ENCODE measurements at places on chromosomes 13 and 19.

DNA sequence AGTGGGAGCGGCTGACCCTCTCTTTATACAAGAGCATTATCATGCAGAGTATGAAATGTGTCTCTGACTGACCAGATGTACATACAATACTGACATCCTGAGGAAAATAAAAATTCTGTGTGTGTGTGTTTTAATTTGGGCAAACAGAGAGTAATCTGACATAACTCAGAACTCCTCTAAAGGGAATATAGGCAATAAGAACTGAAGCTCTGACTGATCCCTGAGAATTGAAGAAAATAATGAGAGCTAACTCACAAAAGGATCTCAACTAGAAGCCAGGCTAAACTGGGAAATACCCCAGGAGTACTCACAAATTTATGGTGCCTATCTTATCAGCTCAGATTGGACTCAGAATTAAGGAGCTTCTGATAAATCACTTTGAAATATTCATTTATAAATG is 539.9 kb downstream of the OLFM4 start:
- no peak for DNase-seq

DNA sequence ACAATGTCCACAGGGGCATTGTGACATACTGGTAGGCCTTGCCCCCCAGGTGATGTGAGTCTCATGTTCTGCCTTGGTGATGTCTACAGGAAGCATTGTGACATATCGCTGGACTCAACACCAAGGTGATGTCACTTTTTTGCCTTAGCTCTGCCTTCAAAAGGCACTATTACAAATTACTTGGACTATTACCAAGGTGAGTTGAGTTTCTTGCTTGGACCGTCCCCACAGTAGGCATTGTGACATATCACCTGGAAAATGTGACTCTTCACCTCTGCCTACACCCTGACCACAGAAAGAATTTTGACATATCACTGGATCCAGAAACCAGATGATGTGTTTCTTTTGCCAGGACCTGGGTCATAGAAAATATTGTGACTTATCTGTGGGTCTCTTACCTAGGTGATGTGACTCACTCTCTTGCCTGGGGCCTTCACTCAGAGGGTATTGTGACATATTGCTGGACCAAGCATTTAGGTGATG is 60.6 kb upstream of the ZNF724 start:
- no peak for DNase-seq

DNA sequence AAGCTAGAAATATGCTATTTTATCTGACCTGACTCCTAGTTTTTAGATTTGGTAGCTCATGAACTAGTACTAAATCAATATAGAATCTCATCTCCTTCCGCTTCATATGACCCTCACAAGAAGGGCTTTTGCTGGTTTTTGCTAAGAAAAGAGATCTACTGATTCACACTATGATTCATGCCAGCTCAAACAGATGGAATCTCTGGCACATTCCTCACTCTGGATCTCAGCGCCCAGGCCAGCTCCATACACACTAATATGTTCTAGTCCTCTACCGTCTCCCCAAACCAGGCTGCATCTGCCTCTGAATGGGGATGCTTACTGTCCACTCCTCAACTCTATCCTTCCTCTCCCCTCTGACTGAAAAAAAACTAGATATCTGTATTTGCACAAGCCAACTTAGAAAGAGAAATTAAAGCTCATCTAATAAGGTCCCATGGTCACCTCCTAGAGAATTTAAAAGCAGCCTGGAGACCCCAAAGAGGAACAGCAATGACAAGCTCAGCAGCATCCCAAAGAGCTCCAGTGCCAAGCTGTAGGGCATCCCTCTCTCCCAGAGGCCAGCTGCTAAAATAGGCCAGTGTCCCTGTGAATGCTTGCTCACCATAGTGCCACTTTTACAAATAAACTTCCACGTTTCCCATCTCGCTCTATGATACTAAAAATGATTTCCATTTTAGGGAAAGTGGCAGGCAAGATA is 74.9 kb downstream of the LHFPL6 start:
- DNase-seq, result no peak

DNA sequence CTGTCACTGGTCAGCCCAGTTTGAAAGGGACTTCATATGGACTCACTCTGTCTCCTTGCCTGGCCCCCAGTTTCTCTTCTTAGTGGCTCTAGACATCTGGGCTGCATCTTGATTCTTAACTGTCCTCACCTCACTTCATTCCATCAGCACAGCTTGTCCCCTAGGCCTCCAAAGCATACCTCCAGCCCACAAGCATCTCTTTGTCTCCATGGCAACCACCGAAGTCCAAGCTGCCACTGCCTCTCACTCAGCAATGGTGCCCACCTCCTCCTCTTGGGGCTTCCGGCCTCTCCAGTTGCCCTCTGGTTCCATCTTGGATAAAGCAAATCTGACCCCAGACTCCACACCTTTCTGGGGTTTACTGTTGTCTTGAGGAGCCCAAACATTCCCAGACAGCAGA is 9.9 kb upstream of the KLHL26 start:
- DNase-seq, result no peak

DNA sequence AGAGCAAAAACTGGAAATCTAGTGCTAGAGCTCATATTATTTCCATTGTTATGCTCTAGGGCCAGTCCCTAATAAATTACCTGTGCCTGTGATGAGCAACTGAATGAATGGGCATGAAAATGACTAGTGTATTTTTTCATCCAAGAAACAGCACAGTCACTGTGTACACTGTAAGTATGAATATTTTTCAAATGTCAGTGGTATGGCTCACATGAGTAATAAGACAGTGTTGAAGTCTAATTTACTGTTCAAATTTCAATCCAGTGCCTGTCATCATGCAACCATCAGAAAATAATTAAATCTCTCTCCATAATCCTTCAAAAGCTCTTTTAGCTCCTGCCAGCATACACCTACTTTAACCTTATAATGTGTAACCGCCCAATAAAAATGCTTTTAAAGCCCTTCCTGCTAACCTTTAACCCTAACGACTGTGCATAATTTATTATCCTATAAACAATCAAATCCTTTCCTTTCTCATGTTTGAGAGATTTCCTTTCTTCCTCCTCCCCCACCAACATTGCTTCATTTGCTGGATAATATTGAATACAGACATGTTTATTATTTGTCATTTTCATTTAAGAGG is 378.3 kb downstream of the GPC5 start:
- DNase-seq, result no peak

GRCh38 chr13:50126263-50126992 is 111.2 kb downstream of the KCNRG start:
- DNase-seq, result no peak

GRCh38 chr13:28584873-28585381 is 74.0 kb upstream of the POMP start:
- no peak for DNase-seq

DNA sequence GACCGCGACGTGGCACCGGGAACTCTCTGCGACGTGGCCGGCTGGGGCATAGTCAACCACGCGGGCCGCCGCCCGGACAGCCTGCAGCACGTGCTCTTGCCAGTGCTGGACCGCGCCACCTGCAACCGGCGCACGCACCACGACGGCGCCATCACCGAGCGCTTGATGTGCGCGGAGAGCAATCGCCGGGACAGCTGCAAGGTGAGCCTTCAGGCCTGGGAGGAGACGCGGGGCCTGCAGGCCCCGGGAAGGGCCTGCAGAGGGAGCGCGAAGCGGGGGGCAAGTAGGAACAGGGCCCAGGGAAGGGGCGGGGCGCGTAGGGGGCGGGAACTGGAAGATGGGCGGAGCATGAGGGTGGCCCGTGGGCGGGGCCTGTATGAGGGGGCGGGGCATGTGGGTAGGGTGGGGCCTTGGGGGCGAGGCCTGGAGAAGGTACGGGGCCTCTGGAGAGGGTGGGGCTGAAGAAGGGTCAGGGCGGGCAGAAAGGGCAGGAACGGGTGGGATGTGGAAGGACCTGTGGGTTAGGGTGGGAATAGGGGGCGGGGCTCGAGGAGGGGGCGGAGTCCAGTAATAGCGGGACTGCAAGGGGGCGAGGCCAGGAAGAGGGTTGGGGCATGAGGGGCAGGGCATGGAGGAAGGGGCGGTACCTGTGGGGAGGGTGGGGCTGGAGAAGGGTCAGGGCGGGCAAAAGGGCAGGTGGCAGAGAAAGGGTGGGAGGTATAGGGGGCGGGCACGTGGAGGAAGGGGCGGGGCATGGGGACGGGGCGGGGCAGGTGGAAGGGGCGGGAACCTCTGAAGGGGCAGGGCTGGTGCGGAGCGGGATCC is 2.5 kb downstream of the CFD start:
- DNase-seq, result peak; percentile 51

GRCh38 chr13:56515441-56515840 is 625.3 kb upstream of the PRR20A start:
- DNase-seq, result no peak

DNA sequence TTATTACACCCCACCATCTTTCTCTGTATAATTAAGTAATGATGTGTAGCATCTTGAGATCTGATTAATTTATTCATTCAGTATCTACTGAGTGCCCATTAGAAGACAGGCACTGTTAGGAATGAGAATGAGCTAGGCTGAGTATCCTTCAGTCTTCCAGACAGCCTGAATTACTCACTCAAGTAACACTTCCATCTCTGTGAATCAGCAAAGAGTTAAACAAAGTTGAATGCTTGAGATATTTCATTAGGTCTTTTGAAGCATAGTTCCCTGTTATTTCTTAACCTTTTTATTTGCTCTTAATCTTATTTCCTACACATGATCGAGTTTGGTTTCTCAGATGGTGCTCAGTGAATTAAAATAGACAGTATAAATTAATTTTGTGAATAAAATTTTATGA is 413.7 kb downstream of the DCT start:
- no peak for DNase-seq

GRCh38 chr13:46751811-46752635 is 44.9 kb downstream of the ESD start:
- peak; percentile 9 for DNase-seq

DNA sequence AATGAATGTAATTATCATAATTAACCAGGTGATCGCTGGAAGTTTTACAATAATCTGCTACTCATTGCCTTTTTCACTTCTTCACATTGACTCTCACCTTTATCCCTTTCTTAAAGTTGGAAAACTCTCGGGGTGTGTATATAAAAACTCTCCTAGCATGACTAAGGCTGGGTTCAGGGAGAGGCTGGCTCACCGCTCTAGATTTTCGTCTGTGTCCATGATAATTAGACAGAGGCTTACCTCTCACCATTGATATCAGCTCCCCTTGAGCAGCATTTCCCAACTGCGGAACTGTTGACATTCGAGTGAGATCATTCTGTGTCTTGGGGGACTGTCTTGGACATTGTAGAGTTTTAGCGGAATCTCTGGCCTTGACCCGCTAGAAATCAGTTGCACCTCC is 39.4 kb downstream of the NFIX start:
- DNase-seq, result no peak

DNA sequence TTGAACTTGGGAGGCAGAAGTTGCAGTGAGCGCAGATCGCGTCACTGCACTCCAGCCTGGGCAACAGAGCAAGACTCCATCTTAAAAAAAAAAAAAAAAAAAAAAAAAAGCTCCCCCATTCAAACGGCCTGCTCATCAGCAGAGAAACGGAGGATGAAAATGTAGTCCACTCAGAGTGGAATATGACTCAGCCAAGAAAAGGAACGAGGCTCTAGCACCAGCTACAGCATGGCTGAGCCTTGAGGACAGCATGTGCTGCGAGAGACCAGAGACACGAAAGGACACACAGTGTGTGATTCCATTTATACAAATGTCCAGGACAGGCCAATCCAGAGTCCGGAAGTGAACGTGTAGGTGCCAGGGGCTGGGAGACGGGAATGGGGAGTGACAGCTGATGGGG is 18.1 kb upstream of the MIER2 start:
- DNase-seq, result no peak

Measured in stimulated activated CD8-positive, alpha-beta memory T cell treated with anti-CD3 and anti-CD28 coated beads, Interleukin-2, amount 100 ng/mL, for 1 hour (primary cell).